Hematopoietic multipotent progenitor cell treated with erythropoietin and hydrocortisone succinate and interleukin-3 and kit ligand, for 17 days (in vitro differentiated cells): ENCODE measurements at places on chromosomes 13 and 19.

DNA sequence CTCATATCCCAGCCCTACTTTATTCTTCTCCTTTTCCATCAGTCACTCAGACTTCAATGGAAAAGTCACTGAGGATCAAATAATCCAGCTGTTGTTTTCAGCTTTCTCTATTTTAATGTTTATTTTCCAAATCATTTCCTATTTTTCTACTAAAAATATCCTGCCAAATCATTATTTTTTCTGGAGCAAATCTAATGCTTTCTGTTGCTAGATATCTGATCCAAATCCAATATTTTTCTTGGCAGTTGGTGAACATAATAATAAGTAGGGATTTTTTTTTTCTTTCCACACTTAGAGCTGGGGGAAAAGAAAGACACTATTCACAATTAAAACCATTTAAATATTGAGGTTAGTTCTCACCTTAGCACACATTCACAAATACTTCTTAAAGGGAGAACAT is 656.1 kb downstream of the DACH1 start:
- DNase-seq = no peak

DNA sequence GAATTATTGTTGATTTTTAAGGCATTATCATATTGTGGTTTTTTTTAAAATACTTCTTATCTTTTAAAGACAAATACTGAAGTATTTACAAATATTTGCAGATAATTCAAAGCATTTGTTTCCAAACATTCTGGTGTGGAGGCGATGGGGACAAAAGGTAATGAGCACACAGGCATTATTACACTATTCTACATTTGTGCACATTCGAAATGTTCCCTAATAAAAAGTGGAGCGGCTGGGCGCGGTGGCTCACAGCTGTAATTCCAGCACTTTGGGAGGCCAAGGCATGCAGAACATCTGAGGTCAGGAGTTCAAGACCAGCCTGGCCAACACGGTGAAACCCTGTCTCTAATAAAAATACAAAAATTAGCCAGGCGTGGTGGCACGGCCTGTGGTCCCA is 133.4 kb downstream of the FOXO1 start:
- no peak for DNase-seq

DNA sequence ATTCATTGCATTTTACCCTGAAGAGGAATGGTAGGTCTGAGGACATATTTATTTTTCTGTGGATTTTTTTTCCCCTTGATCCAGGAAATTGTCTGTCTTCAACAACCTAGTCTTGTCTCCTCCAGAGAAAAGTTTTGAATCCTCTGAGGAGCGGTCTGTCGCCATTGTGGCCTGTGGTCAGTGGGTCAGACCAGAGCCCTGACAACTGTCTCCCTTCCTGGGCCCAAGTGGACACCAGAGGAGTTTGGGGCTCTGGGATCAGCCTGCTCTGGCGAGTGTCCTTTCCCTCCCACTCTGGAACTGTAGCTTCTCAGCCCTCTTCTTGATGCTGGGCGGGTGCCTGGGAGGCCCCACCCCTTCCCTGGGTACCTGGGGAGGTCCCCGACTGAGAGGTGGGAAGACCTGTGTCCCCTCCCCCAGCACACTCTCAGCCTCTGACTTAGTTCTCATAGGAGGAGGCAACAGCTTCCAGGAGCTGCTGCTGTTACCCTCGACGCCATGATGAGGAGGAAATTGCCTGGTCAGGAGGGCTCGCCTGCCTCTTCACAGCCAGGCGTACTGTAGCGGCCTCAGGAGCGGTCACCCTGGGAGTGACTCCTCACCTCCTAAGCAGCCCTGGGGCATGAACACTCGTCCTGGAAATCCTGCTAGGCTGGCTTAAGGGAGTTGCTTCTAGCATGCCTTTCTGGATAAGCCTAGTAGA is 110.3 kb downstream of the GGACT start:
- DNase-seq = no peak

GRCh38 chr19:35776102-35776788 is 881 bp downstream of the ARHGAP33 start:
- DNase-seq = no peak

GRCh38 chr19:9847087-9847671 is 12.1 kb downstream of the PIN1 start:
- peak; percentile 24 for DNase-seq

GRCh38 chr19:49691243-49692146 is 579 bp downstream of the CPT1C start:
- no peak for DNase-seq

DNA sequence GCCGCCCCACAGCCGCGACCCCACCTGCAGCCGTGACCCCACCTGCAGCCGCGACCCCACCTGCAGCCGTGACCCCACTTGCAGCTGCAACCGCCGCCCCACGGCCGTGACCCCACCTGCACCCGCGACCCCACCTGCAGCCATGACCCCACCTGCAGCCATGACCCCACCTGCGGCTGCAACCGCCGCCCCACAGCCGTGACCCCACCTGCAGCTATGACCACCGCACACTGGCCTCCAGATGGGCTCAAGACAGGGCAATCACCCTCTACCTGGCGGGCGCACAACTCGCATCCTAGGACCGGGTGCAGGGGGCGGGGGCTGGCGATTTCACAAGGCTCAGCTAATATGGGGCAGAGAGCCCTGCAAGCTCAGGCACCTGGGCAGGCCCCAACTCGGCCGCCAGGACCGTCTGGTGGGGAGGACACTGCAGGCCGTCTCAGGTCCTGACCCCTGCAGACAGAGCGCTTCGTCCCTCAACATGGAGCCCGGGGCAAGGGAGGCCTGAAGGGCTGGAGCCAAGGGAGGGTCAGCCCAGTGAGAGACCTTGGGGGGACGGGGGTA is 15.1 kb downstream of the SBNO2 start:
- no peak for DNase-seq

GRCh38 chr19:17077447-17078028 is 2.0 kb downstream of the MYO9B start:
- no peak for DNase-seq

DNA sequence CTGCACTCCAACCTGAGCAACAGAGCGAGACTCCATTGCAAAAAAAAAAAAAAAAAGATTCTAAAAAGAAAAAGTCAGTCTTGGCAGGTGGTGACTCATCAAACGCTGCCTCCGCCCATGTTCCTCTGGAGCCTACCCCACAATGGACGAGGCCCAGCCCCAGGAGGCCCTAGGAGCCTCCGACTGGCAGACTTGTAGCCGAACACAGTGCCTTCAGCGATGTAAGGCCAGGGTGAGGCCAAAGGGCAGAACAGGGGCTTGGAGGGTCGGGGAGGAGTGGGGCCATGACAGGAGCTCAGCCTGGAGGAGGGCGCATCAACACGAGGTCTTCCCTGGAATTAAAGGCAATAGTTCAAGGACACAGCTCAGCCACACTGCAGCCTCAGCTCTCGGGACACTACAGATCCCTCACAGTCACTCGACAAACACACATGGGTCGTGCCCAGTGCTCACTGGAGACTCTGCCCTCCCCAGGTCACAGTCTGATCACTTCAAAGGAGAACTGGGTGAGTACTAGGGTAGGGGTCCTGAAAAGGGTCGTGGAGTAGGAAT is 5.1 kb downstream of the USE1 start:
- DNase-seq = peak; percentile 79
